Renal pelvis (tissue), 12 donors: ENCODE measurements at places on chromosomes 12 and 14. TPM values are rescaled to one million over a fixed set of nuclear protein-coding genes. Genes with fewer than 3 reads are reported as not detected.
A peak's percentile ranks its signal among the peaks of the same experiment; 100 is the strongest.

DNA sequence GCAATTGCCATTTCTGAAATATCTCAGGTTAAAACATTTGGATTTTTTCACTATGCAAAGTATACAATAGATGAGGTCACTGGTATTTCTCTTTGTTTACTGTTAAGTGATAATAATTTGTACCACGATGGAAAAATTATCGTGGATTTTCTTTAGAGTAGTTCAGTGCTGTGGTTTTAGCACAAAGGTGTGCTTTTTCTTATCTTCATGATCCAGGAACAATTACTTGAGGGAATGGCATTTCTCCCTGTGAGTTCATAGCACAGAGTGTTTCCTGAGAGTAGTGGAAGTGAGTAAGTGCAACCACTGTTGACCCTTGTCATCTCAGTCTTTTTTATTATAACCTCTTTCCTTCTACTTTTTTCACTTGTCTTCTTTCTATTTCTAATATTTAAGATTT is 86.8 kb downstream of the FGD4 start:
- no peak for DNase-seq

DNA sequence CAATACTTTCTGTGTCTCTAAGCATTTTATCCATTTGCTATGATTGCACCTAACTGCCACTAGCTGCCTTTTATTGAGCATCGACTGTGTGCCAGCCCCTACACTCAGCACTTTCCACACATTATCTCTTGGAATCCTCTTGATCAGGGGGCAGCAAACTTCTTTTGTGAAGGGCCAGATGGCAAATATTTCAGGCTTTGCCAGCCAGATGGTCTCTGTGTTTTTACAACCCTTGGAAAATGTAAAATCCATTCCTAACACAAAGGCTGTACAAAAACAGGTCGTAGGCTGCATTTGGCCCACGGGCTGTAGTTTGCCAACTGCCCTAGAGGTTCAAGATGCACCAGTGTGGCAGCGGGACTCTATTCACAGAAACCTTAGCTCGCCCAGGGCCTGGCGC is 19.5 kb downstream of the FOXN4 start:
- no peak for DNase-seq

DNA sequence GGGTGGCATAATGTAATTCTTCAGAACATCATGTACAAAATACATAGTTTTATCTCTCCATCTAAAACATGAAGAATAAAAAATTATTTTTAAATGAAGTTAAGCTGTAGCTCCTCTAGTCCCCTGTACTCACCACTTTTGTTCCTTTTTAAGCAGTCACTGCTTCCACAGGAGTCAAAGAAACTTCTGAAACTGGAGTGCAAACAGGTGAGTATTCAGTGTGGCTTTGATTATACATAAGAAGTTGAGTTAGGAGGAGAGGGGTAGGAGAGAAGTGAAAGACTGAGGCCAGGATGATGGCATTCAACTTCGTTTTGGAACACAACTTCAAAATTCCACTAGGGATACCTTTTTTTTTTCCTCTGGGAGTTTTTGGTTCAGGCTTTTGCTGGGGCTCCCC is 131.4 kb upstream of the CNTN1 start:
- DNase-seq = no peak

DNA sequence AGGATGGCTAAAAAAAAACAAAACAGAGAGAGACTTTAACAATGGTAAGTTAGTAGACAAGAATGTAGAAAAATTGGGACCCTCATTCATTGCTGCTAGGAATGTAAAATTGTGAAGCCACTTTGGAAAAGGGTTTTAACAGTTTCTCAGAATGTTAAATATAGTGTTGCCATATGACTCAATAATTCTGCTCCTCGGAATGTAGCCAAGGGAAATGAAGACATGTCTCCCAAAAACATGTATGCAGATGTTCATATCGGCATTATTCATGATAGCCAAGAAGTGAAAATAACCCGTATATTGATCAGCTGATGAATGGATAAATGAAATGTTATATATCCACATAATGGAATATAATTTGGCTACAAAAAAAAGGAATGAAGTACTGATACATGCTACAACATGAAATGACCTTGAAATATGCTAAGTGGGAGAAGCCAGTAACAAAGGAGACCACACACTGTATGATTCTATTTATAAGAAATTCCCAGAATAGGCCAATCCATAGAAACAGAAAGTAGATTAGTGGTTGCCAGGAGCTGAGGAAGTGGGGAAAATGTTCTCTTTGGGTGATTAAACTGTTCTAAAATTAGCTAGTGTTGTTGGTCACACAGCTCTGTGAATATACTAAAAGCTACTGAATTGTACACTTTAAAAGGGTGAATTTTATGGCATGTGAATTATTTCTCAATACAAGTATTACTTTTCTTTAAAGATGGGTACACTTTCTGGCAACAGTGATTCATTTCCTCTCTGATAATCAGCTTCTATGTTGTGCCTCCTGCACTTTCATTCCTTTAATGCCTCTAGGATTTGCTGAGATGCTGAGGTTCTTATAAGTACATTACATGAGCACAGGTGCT is 132.5 kb downstream of the DAAM1 start:
- DNase-seq = no peak

DNA sequence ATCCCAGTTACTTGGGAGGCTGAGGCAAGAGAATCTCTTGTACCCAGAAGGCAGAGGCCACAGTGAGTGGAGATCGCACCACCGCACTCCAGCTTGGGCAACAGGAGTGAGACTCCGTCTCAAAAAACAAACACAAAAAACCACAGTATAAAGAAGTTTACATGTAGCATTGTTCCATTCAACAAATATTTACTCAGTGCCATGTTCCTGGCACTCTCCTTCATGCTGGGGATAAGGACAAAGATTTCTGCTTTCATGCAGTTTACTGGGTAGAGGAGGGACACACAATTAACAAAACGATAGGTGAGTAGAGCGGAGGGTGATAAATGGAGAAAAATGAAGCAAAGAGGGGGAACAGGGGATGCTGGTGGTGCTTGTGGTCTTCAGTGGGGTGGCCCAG is 68.2 kb upstream of the OVCH1 start:
- no peak for DNase-seq

- no peak for DNase-seq
These were observed 34.8 kb downstream of the TRIP11 start for GRCh38 chr14:92005019-92005418.

Gene KRT83
- polyA plus RNA-seq = not detected

DNA sequence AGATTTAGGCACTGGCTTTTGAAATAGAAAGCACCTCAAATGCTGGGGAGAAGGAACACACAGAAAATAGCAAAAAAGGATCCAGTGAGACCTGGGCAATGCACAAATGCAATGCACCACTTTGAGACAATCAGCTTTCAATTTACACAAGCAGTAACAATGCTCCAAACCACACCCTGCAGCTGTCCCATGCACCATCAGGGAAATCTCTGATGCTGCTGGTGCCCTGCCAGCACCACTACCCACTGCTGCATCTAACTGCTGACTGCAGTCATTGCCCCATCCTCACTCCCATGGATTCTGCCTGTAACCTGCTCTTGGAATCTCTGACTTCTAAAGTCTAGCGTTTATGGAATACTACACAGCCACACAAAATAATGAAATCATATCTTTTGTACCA is 21.0 kb upstream of the HMGA2 start:
- DNase-seq = no peak

DNA sequence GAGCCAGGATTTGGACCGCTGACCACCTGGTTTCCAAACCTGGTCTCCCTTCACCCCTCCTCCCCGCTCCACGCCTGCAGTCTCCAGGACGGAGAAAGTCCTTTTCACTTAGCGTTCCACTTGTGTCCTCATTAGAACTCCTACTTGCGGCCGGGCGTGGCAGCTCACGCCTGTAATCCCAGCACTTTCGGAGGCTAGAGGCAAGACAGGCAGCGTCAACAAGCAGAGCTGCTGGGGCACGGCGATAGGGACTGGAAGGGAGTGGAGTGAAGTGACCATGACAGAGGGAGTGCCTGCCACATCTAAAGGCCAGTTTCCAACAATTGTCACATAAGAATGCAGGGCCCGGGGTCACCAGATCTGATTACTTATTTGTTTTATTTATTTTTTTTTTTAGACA is 132.5 kb upstream of the NCOR2 start:
- DNase-seq = no peak

DNA sequence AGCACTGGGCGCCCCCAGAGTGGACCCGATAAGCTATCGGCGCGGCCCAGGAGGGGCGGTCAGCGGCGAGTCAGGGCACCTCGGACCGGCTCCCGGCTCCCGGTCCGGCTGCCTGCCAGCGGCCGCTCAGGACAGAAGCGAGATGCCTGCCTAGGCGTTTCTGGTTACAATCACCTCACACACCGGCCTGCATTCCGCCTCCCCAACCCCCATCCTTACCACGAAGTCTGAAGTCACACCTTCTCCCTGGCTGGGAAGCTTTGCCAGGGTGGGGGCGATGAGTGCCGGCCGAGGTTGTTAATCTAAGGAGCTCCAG is 42.6 kb upstream of the TBX5 start:
- no peak for DNase-seq

DNA sequence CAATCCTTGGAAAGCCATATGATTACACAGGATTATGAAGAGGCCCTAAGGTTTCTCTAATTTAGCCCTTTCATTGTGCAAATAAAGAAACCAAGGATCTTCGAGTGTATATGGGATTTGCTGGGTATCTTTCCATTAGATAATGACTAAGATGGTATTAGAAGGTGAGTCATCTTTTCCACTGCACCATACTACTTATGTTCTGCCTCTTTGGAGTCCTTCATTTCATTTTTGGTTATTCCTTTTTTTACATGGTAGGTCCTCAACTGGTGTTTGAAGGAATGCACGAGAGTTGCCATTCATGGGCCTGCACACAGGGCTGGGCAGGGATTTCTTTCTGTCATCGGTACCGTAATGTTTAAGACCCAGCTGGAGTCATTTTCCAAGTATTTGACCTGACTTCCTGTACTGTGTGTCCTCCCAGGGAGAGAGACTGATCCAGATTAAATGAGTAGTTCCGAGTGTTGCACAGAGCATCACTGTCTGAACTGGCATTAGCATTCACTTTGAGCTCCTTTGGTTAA is 85.7 kb downstream of the BORCS5 start:
- no peak for DNase-seq

GRCh38 chr12:48414021-48414420 is 58.3 kb upstream of the ANP32D start:
- no peak for DNase-seq

- DNase-seq = no peak
These were observed 184.6 kb upstream of the SOX5 start for GRCh38 chr12:24134092-24134491.

Gene ACRBP
- polyA plus RNA-seq = 8.0 TPM

- no peak for DNase-seq
These were observed 366.5 kb downstream of the LRFN5 start for GRCh38 chr14:41973178-41973577.

Gene ZDHHC22
- polyA plus RNA-seq = 0.64 TPM

GRCh38 chr12:3604748-3605586 is 114.0 kb downstream of the PRMT8 start:
- DNase-seq = peak; percentile 17

DNA sequence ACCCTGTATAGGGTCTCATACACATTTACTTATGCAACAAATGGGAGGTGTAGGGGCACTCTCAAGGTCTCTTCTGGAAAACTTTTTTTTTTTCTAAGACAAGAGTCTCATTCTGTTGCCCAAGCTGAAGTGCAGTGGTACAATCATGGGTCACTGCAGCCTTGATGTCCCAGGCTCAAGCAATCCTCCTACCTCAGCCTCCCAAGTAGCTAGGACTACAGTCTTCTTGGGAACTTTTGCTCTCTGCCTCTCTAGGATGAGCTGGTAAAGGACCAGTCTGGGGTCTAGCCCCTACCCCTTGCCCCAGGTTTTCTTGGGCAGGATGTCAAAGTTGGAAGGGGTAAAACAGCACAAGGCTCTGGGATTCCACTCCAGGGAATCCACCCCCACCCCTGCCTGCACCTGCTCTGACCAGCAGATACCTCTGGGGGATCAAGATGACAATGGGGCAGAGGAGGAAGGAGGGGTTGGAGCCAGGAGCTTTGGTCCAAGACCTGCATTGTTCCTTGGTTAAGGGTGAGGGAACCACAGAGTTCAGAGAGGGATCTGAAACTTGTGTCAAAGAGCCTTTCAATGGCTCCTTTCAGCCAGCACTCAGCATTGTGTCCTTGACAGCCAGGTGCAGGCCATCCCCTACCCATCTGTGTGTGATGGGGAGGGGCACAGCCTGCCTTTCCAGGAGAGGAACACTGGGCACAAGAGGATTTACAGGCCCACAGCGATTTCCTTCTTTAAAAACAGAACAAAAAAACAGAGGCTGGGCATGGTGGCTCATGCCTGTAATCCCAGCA is 12.2 kb downstream of the CTDSP2 start:
- DNase-seq = no peak

Gene SLC4A8
- polyA plus RNA-seq = 2.8 TPM

DNA sequence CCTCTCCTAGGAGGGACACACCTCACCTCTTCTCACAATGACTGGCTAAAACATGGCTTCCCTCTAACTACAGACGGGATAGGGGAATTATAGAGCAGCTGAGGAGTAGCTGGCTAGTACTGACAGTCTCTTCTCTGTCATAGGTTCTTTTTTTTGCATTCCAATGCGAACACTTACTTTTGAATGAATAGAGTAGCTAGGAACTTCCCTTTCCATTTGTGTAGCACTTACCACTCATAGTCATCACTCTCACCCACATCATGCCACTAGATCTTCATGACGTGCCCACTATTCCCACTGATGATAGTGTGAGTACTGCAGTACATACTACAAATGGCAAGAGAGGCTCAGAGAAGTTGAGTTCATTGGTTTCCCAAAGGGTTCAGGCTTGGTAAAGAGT is 143.9 kb upstream of the HIF1A start:
- DNase-seq = no peak

Gene TOMM20L
- polyA plus RNA-seq = 2.8 TPM

Gene SLC38A4
- polyA plus RNA-seq = 32.1 TPM

Gene KRT73
- not detected for polyA plus RNA-seq

Gene DACT1
- 31.7 TPM for polyA plus RNA-seq

DNA sequence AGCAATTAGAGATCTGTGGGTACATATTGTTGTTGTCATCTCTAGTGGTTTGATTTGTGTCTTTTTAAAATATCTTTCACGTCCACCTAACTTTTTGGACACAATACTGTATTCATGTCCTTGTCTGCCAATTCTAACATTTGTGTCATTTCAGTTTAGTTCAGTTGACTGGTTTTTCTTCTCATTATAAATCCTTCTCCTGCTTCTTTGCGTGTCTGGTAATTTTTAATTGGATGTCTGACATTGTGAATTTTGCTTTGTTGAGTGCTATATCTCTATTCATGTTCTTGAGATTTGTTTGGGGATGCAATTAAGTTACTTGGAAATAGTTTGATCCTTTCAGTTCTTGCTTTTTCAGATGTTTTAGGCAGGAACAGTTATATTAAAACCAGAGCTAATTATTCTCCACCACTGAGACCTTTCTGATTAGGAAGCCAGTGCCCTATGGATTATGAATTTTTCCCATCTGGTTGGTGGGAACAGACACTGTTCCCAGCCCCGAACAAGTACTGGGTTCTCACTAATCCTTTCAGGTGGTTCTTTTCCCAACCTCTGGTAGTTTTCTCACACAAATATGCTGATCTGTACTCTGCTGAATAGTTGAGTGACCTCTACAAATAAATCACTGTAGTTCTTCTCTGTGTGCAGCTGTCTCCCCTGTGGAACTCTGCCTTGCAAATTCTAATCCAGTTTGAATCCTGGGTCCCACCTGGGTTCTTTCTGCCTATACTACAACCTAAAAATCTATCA is 91.1 kb upstream of the DYNC1H1 start:
- no peak for DNase-seq

GRCh38 chr14:45793081-45793480 is 540.1 kb upstream of the MIS18BP1 start:
- DNase-seq = no peak

- no peak for DNase-seq
These were observed 23.6 kb upstream of the BLTP3B start for GRCh38 chr12:100166232-100166631.
